ENCODE measurements at places on chromosomes 11 and 22. TPM values are rescaled to one million over a fixed set of nuclear protein-coding genes. Genes with fewer than 3 reads are reported as not detected.

- DNase-seq: peak; percentile 10
Observed at GRCh38 chr11:117419482-117420142, 92.0 kb downstream of the CEP164 start.

Gene FOXRED1
- 37.6 TPM for total RNA-seq

DNA sequence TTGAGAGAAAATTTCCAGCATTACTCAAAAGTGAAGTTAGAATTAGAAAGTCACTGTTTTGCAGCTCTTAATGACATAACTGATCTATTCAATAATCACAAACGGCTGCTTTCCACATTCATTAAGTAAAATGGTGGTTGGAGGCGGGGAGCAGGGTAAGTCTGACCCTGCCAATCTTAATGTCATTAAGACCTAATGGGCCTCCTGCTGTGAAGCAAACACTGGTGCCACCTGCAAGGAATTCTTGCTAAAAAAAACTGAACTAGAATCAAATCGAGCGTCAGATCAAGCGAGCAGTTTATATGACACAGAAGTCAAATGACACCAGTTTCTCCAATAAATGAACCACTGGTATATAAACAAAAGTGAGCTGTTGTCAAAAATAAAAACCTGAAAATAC is 351.5 kb downstream of the BRD1 start:
- DNase-seq: no peak

DNA sequence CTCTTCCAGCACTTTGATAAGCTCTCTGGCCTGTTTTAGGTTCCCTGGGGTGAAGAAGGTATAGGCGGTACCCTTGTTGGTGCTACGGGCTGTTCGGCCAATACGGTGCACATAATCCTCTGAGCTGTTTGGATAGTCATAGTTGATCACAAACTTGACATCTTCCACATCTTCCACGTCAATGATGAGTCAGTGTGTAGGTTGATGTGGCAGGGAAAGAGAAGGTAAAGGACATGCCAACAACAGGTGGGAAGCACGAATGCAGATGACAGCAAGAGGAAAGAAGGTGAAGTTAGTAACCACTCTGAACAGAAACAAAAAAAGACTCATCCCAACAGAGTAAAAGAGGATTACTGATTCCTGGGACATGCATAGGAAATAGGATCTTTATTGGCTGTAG is 18.2 kb downstream of the DDX17 start:
- no peak for DNase-seq

GRCh38 chr22:32233091-32233490 is 22.1 kb downstream of the SLC5A4 start:
- DNase-seq: no peak

DNA sequence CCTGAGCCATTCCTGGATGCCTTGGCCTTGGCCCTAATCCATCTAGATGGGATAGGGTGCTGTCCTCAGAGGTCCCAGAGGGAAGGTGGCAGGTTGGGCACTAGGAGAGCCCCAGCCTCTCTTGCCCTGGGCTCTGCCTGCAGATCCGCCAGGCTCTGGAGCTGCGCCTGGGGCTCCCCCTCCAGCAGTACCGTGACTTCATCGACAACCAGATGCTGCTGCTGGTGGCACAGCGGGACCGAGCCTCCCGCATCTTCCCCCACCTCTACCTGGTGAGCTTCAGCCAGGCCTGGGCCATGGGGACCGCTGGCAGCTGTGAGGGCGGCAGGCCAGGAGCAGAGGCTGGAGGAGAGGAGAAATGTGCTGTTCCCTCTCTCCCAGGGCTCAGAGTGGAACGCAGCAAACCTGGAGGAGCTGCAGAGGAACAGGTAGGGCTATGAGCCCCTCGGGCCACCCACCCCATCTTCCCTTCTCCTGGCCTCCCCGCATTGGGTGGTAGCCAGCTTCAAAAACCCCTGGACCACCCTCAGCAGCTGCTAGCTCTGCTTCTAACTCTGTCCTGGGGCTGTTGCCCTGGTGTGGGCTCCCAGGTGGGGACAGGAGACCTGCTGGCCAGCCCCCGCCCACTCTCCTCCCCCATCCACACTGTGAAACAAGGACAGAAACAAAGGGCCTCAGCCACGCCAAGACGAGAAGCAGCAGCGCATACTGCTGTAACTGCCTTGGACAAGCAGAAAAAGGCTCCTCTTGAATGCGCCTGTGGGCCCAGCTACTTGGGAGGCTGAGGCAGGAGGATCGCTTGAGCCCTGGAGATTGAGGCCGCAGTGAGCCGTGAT is 4.9 kb downstream of the SSH3 start:
- no peak for DNase-seq

- no peak for DNase-seq
Observed at GRCh38 chr11:17575431-17576425, 28.7 kb downstream of the OTOG start.

DNA sequence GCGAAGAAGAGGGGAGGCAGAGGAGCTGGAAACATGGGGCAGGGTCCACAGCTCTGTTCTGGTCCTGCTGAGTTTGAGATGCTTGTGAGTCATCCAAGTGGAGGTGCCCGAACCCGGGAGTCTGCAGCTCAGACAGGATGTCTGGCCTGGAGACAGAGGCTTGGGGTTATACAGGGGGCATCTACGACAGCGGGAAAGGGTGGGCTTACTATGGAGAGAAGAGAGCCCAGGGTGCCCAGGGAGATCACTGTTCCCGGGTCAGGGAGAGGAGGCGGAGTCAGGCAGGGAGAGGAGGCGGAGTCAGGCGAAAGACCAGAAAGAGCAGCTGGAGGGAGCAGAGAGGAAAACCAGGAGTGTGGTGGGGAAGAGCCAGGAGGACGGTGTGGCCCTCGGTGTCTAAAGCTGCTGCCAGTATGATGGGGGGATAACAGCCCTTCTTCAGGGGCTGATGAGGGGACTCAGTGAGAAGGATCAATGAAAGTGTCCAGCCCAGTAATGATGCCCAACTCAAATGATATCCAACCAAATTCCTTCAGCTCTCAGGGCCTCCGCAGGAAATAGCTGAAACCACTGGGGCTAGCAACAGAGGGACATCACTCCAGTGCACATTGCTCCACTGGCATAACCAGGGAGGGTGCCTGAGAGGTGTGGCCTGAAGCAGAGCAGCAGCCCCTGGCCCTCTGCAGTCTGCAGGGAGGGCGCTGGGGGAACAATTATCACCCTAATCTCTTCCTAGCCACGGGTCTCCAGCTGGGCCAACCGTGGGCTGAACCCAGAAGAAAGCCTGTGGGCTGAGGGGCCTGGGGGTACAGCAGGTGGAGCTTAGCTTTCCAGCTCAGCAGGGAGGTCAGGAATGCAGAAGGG is 2.6 kb upstream of the LTBP3 start:
- peak; percentile 85 for DNase-seq

Gene KDELR3
- total RNA-seq: 83.7 TPM

- peak; percentile 31 for DNase-seq
Observed at GRCh38 chr11:63710476-63711217, 29.3 kb downstream of the RTN3 start.

GRCh38 chr22:27673839-27674238 is 127.7 kb downstream of the MN1 start:
- no peak for DNase-seq

Gene OR52N4
- not detected for total RNA-seq

Data from M059J (cell line).